ENCODE measurements at places on chromosomes 16 and 17.

DNA sequence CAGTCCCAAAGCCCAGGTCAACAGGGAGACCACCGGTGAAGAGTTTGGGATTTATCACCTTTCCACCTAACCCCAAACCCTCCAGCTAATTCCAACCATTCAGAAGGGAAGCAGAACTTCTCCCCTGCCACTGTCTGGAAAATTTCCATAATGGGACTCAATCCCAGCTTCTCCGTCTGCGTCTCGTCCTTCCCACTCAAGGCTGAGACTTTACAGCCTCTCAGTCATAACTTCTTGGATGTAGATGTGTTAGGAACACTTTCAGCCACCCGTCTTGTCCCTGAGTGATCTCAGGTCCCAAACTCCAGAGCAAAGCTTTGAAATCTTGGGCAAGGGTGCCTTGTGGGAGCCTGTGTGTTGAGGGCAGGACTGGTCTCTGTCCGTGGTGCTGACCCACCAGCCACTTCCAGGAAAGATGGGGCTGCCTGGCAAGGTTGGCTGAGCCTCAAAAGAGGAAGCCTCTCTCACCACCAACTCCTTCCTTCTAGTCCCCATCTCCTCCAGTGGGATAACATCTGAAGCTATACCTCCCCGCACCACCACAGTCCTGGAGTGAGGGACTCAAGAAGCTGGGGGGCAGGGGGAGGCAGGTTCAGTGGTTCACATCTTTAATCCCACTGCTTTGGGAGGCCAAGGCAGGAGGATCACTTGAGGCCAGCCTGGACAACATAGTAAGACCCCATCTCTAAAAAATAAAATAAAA is 9.3 kb downstream of the GAS2L2 start:
- no peak for DNase-seq

GRCh38 chr16:31008551-31008950 is 1.9 kb downstream of the STX1B start:
- DNase-seq = no peak

GRCh38 chr16:68233835-68234187 is 2.1 kb downstream of the ESRP2 start:
- no peak for DNase-seq

- DNase-seq = no peak
These were observed 28.4 kb upstream of the MED13 start for GRCh38 chr17:62093188-62094155.

DNA sequence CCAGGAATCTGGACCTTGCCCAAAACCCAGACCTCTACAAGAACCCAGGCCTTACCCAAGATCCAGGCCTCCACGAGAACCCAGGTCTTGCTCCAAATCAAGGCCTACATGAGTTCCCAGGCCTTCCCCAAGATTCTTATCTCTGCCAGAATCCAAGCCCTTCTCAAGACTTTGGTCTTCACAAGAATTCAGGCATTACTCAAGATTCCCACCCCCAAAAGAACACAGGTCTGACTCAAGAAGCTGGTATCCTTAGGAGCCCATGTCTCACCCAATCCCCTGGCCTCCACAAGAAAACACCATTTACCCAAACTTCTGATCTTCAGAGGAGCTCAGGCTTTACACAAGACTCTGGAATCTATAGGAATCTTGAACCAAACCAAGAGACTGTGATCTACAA is 2.6 kb downstream of the SPEM3 start:
- DNase-seq = no peak
